Mesothelial cell of epicardium (in vitro differentiated cells): ENCODE measurements at places on chromosomes 1 and 21. TPM values are rescaled to one million over a fixed set of nuclear protein-coding genes. Genes with fewer than 3 reads are reported as not detected.

- peak; percentile 47 for DNase-seq
Observed at GRCh38 chr1:153678519-153679336, at the start of gene NPR1. TSS of gene NPR1 (plus strand) at chr1:153678688. CDS start at chr1:153679109, 421 bp downstream.

The ZNF683 gene
- total RNA-seq, result not detected in 3 replicates

The FTCD gene
- 8.8 to 12.5 TPM (median 9.6 TPM) in 3 replicates for total RNA-seq

GRCh38 chr1:108050158-108050557 lies 85.2 kb upstream of the VAV3 start:
- no peak for DNase-seq

The PGLYRP4 gene
- 0.11 TPM in 1 of 3 replicates, not detected in the others for total RNA-seq

The UBIAD1 gene
- 14.6 to 17.3 TPM (median 16.7 TPM) in 3 replicates for total RNA-seq

DNA sequence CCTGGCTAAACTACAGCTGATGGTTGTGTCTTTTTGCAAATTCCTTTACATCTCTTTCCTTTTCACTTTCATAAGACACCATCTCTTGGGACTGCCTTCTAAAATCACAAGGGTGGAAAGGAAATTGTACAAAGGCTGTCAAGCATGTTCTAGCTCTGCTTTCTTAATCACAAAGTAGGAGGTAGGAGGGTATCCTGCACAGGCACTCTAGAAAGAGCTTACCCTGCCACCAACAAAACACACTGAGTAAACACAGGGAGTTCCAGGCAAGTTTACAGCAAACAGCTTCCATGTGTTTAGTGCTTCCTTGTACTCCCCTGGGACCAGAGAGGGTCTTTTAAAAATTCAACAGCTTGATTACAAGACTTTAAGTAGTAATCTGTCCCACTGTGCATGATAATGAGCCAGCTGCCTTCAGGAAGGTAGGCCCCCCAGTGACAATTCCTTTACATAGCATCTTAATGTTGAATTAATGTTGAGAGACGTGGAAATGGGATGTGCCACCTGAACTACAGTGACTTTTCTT lies 2.4 kb downstream of the PLPP3 start:
- DNase-seq, result no peak

The SSU72 gene
- 97.2 to 98.8 TPM (median 97.4 TPM) in 3 replicates for total RNA-seq

- DNase-seq, result no peak
Observed at GRCh38 chr1:212566522-212567479, 41.8 kb upstream of the ATF3 start.

DNA sequence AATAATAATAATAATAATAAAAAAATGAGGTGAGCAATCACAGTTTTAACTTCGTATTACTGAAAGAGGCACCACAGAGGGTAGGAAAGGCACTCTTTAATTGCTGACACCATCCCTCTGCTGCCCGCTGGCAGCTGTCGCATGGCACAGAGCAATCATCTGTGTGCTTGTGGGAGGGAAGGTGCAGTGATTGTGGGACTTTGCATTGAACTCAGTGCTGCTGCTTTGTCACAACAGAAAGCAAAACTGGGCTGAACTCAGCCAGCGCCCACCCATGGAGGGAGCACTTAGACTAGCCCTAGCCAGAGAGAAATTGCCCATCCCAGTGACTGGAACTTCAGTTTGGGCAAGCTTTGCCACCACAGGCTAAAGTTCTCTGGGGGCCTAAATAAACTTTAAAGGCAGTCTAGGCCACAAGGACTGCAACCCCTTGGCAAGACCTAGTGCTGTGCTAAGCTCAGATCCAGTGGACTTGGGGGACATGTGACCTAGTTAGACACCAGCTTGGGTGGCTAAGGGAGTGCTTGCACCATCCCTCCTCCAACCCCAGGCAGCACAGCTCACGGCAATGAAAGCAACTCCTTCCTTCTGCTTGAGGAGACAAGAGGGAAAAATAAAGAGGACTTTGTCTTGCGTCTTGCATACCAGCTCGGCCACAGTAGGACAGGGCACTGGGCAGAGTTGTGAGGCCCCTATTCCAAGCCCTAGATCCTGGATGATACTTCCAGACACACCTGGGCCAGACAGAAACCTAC lies 59.3 kb downstream of the WDR4 start:
- DNase-seq, result peak; percentile 7
